Activated CD8-positive, alpha-beta memory T cell treated with anti-CD3 and anti-CD28 coated beads, Interleukin-2, amount 50 U/mL, for 4 hours (primary cell): ENCODE measurements at places on chromosomes 5 and 9.

GRCh38 chr5:65185468-65185867 is 296.3 kb downstream of the ADAMTS6 start:
- no peak for DNase-seq

DNA sequence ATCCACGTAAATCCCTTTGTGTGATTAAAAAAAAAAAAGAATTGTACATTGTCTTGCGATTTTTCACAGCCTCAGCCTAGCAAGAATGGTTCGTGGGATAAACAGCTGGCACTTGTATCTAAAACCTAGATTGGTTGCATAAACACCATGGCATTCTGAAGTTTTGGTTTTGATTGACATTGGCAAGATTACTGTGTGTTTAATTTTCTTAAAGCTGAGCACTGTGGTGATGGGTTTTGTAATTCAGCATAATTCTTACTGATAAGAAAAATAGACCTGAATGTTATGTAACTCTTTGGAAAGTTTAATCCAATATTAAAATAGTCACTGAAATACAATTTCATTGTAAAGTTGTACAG is 23.4 kb upstream of the ANKRD18A start:
- DNase-seq: no peak

- no peak for DNase-seq
These were observed 312.2 kb downstream of the EPB41L4A start for GRCh38 chr5:112106878-112107277.

DNA sequence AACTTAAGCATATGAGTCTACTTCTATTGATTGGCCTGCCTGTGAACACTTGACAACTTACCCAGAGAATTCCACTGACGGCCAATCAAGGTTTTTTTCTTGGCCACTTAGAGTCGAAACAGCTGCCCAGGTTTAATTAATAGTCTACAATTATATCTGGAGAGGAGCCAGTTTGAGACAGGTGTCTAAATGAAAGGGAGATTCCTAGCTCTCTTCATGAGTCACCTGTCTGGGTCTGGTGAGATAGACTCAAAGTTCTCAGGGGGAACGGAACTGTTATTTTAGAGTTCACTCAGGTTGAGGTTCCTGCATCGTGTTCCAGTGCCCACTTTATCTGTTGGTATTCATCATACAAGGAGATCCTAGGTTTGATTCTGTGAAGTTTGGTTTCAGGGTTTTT is 111.0 kb downstream of the CD180 start:
- DNase-seq: no peak

- no peak for DNase-seq
These were observed 811.0 kb upstream of the GRAMD2B start for GRCh38 chr5:125612181-125612721.

GRCh38 chr9:77451507-77451906 is 196.6 kb downstream of the GNA14 start:
- no peak for DNase-seq
